ENCODE measurements at places on chromosomes 2 and 18. TPM values are rescaled to one million over a fixed set of nuclear protein-coding genes. Genes with fewer than 3 reads are reported as not detected.
A peak's percentile ranks its signal among the peaks of the same experiment; 100 is the strongest.

CFAP65 gene
- 0.12 TPM for total RNA-seq

RPS27A gene
- total RNA-seq = 2,870 TPM

KCNE4 gene
- total RNA-seq = 13.8 TPM

CCBE1 gene
- total RNA-seq = 9.0 TPM

EIF2B4 gene
- total RNA-seq = 36.1 TPM

IL36RN gene
- not detected for total RNA-seq

DNA sequence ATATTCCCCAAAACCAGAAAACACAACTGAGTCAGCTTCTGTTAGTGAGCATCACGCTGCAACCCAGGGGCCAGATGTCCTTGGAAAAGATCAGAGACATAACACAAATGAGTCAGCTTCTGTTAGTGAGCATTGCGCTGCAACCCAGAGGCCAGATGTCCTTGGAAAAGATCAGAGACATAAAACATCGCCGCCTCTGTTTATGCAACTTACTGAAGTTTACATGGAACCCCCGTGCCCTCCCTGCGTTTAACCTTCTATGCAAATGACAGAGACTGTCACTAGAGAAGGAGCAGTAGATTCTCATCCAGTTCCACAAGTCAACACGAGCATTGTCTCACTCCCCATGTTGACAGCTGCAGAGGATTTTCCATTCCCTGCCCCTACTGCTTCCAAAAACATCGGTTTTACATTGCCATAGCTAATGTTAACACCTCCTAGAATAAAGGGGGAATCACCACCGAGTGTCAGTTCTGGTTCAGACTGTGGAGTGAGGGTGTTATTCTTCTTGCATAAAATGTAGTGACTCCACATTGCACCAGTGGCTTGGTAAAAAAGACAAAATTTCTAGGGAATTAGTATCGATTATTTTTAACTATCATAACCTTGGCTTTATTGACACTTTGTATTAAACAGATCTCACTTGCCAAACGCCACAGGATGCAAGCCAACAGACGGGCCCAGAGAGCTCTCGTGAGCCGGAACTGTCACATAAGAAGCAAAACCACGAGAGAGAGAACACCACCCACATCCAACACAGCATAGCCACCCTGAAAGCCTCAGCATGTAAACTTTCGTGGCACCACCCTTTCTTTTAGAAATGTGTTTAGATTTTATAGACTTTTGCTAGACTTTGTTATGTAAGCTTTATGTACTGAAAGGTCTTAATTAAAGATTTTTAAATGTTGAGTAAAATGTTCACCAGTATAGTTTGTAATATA lies 87.7 kb downstream of the SH3YL1 start:
- peak; percentile 86 for DNase-seq

DNA sequence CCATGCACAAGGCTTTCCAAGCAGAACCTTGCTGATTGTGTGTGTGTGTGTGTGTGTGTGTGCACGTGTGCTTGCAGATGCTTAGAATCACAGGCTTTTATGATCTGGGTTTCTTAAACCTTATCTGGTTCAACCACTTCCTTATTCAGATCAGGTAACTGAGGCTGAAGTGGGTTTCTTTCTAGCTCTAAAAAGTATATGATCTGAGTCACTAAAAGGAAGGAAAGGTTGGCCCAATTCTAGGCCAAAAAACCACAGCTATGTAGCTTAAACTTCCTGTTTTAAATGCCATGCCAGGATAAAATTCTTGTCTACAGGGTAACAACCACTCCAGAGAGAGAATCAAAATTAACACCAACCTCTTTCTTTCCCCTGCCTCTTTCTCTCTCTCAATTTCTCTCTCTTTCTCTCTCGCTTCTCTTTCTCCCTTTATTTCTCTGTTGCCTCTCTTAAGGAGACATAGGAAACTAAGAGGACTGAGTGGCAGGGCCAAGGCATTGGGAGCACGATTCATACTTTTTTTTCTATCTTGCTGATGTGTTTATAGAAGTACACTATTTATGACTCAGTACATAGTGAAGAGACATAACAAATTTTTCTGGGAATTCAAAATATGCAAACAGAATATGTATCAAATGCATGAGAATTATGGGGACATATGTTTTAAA lies 140.3 kb downstream of the TRIB2 start:
- peak; percentile 93 for DNase-seq

- no peak for DNase-seq
Measured at GRCh38 chr18:38606841-38607240, 1041.2 kb upstream of the CELF4 start.

GRCh38 chr2:123688231-123688940 lies 336.7 kb upstream of the CNTNAP5 start:
- no peak for DNase-seq

DNA sequence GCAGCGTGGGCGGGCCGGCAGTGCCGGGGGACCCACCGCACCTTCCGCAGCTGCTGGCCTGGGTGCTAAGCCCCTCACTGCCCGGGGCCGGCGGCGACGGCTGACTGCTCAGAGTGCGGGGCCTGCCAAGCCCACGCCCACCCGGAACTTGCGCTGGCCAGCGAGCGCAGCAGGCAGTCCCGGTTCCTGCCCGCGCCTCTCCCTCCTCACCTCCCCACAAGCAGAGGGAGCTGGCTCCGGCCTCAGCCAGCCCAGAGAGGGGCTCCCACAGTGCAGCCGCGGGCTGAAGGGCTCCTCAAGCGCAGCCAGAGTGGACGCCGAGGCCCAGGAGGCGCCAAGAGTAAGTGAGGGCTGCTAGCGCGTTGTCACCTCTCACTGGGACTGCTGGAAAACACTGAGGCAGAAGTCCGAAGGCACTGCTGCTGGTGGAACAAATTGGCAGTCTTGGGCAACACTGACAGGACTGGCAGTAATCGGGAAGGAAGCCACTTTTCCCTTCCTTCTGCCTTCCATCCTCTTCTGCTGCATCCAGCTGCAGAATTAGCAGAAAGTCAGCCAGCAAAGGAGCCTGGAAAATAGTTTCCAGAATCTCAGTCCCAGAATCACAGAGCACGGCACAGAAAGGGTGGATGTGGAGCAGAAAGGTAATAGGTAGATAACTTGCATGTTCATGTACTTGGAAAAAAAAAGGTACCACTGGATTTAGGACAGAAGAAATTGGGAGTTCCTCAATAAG lies 179.4 kb upstream of the FN1 start:
- no peak for DNase-seq

DNA sequence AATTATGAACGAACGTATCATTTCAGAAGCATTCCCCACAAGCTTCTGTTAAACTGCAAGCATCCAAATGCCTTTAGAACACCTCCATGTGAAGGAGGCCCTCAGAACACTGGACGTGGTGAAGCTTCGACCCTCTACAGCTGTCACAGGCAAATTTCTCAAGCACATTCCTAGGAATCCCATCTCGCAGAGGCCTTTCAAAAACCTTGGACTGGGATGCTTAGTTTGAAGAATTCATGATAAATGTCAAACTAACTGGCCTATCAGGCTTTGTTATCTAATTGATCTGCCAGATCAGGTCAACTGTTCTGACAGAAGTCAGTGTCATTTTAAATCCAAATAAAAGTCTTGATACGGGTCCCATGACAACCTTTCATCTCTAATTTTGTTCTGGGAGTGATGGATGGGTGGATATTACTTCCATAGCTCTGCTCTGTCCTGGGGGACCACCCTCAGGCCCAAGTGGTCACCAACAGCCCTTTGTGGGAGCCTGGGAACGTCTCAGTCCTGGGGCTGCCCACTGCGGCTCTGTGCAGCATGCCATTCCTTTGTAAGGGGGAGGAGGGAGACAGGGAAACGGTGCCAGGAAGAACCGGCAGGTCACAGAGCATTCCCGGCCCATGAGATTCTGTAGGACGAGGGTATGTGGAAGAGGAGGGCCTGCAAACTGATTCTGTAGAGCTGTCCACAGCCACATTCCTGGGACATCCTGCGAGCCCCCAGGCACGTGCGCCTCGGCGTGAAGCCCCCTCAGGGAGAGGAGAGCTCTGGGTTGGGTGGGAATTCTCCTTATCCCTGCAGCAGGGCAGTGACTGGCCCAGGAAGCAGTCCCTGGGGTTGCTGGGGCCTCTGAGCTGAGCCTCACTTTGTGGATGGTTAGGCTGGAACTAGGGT lies 59.1 kb upstream of the PXDN start:
- no peak for DNase-seq

GRCh38 chr18:41703744-41704530 lies 251.1 kb upstream of the PIK3C3 start:
- DNase-seq = no peak

DNA sequence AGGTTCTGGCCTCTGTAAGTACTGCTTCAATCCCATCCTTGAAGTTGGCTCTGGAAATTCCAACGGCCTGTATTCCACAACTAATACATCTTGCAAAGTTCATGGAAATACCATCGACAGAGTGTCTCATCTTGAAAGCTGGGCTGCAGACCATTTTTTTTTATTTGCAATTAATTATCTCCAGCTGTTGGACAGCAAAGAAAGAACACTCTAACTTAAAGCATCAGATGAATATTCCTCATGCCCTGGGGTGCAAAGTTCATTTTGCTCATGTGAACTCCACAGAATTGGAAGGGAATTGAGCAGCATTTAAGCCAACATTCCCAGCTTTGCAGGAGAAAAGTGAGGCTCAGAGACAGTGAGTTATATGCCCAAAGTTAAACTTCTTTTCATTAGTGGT lies 96.5 kb upstream of the PIEZO2 start:
- DNase-seq = peak; percentile 34
